D341Med (cell line): ENCODE measurements at places on chromosomes 11 and 22.
A peak's percentile ranks its signal among the peaks of the same experiment; 100 is the strongest.

GRCh38 chr11:46271875-46272815, 5.3 kb upstream of the CREB3L1 start:
- DNase-seq = no peak

DNA sequence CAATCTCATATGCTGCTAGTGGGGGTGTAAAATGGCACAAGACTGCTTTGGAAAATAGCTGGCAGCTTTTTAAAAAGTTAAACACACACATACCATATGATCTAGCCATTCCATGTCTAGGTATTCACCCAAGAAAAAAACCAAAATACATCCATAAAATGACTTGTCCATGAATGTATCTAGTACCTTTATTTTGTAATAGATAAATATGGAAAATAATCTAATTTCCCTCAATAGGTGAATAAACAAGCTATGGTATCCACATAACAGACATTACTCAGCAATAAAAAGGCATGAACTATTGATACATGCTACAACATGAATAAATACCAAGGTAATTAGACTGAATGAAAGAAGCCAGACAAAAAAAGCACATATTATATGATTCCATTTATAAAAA, 22.9 kb downstream of the RNF141 start:
- DNase-seq = no peak

- DNase-seq = no peak
Observed at GRCh38 chr11:63599211-63600122, 14.8 kb downstream of the PLAAT3 start.

DNA sequence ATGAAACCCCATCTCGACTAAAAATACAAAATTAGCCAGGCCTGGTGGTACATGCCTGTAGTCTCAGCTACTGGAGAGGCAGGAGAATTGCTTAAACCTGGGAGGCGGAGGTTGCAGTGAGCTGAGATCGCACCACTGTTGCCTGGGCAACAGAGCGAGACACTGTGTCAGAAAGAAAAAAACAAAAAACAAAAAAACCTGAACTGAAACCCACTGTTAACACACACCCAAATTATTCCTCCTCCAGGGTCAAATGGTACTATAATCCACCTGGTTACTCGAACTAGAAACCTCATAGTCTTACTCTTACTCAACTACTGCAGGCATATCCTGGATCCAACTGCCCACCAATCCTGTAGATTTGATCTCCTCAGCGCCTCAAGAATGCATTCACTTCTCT, 35.5 kb downstream of the USP28 start:
- DNase-seq = no peak

GRCh38 chr11:66157182-66157864, 87.3 kb downstream of the PACS1 start:
- DNase-seq = no peak

- no peak for DNase-seq
Observed at GRCh38 chr22:36916034-36916433, 2.6 kb downstream of the CSF2RB start.

DNA sequence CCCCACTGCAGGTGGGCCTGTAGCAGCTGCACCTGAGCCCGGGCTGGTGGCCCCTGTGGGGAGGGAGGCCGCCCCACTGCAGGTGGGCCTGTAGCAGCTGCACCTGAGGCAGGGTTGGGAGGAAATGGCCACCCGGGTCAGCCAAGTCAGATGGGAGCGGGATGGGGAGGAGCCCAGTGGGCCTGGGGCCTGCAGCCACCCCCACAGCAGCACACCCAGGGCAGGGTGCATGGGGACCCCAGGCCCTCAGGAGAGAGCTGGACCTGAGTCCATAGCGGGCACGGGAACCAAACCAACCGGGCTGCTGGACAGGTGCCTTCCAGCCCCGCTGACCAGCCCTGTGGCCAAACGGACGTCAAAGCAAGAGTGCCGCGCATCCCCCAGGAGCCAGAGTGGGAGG, 61.7 kb downstream of the BRD1 start:
- peak; percentile 24 for DNase-seq

DNA sequence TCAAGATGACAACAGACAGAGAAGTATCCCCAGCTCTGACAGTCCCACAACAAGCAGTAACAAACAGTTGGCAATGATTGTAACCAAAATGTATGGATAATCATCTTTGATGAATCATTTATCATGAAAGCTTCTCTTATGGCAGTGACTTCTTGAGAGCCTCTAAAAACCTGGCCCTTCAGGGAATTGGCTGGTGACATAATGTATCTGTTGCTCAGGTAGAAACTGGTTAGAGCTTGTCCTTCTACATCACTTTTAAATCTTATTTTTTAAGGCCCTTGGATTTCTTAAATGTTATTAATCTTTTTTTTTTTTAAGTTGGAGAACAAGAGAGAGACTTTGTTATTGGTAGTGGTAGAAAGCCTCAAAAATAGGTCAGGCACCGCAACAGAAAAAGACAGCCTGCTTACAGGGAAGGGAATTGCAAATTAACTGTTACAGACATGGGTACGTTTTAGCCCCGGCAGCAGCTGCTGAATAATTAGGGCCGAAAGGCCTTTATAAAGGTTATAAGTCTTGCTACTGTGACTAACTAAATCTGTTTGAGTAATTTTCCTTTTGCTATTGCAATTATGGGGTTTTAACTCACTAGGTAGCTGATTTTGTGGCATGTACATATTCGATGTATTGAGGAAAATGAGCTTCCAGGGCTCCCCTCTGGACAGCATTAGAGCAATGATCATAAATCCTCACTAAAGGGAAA, 207.7 kb upstream of the LRRC4C start:
- DNase-seq = no peak

GRCh38 chr22:50507421-50507990, at the start of gene LMF2:
Gene LMF2, minus strand, starts transcription at chr22:50507702. Its CDS starts 27 bp downstream, at chr22:50507675.
- DNase-seq = peak; percentile 99

DNA sequence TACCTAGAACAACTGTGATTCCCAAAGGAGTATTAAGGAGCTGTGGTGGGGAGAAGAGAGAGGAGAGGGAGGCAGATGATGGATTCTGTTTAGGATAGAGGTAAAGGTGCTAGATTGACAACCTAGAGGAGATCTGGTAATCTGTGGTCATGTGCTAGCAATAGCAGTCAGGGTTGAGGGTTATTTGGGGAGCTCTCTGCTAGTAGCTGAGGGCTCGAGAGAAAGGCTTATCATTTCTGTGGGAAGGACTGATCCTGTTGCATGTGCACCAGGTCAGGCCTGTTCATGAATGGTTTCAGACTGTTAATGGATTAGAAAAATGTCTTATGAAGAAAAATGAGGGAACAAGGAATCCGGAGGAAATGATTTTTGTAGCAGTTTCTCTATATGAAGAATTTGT, 63.2 kb downstream of the MTMR3 start:
- peak; percentile 14 for DNase-seq

DNA sequence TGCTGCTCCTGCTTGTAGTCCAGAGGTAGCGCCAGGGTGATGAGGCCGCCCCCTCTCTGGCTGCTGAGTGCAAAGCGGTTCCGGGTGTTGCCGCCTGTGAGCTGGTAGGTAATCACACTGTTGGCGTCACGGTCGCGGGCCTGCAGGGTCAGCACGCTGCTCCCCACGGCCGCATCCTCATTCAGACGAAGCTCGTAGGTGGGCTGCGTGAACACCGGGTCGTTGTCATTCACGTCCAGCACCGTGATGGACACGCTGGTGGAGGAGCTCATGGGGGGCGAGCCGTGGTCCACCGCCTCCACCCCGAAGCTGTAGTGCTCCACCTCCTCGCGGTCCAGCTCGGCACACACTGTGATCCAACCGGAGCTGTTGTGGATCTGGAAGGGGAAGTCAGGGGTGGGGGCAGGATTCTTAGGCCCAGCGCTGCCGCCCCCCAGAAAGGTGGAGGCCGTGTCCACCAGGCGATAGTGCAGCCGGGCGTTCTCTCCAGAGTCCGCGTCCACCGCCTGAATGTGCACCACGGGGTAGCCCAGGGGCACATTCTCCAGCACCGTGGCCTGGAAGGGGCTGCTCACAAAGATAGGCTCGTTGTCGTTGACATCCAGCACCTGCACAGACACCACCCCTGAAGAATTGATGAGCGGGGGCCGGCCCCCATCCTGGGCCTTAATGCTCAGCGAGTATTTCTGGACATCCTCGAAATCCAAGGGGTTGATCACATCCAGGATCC, 2.4 kb downstream of the CELSR1 start:
- no peak for DNase-seq

GRCh38 chr11:80993536-80993935, 1552.7 kb upstream of the TENM4 start:
- DNase-seq = no peak

GRCh38 chr11:73383249-73384124, 7.3 kb downstream of the RELT start:
- DNase-seq = no peak

DNA sequence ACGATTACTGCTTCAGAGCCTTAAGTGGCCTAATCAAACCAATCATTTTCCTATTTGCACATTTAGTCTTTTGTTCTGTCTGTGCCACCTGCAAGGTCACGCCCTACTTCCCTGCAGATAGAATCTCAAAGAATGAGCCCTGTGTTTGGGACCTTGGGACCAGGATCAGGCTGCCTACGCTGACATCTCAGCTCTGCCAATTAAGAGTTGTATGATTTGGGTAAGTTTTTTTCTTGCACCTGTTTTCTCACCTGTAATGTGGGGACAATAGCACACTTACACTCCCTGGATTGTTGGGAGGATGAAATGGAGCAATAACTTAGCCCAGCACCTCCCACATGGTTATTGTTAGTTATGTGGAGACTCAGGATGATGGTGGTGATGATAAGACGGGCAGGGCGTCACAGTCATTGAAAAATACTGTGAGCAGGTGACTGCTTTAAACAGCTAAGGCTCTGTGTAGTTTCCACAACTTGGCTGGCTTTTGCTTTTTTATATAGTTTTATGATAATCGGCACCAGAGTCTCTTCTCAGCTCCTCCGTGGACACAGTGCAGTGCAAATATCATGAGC, 155.0 kb downstream of the ADAMTS15 start:
- no peak for DNase-seq

GRCh38 chr11:123305601-123306375, 110.7 kb upstream of the CLMP start:
- no peak for DNase-seq

- DNase-seq = no peak
Observed at GRCh38 chr11:86292912-86293616, 9.0 kb upstream of the HIKESHI start.

GRCh38 chr11:9377036-9377435, 7.4 kb upstream of the IPO7 start:
- no peak for DNase-seq

DNA sequence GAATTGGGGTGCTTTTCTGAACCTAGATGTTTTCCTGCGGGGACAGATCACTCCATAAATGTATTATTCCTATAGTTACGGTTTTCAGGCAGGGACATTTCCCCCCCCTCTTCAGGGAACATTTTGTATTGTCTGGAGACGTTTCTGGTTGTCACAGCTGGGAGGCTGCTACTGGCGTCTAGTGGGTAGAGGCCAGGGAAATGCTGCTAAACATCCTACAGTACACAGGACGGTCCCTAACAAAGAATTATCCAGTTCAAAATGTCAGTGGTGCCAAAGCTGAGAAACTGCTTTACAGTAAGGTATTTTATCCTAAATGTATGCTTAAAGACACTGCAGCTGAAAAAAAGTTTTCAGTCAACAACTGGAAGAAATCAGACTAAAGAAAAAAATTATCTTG, 19.4 kb downstream of the PIWIL4 start:
- no peak for DNase-seq

DNA sequence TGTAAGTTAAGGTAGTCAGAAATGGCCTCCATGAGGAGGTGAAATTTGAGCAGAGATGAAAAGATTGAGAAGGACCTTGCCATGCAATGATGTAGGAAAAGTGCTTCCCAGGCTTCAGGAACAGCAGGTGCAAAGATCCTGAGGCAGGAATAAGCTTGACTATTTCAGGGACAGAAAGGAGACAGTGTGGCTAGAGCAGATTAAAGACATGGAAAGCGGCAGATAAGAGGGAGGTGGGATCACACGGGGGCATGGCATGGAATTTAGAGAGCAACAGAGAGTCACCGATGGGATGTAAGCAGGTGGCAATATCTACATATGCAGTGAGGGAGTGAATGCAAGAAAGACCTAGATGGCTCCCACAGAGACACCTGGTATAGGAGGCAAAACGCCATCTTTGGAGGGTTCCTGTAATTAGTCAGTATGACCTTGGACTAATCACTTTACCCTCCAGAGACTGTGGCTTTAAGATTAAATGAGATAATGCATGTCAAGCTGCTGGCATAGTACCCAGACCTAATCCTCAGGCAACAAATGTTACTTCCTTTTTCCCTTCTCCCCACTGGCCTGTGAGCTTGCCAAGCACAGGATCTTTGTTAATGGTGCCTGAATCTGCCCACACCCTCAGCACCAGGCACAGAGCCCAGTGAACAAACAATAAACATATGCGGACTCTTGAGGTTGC, 24.6 kb upstream of the ACER3 start:
- peak; percentile 59 for DNase-seq

GRCh38 chr22:40123387-40123786, 54.3 kb upstream of the TNRC6B start:
- peak; percentile 63 for DNase-seq

GRCh38 chr11:57167125-57167846, 14.5 kb upstream of the LRRC55 start:
- no peak for DNase-seq

DNA sequence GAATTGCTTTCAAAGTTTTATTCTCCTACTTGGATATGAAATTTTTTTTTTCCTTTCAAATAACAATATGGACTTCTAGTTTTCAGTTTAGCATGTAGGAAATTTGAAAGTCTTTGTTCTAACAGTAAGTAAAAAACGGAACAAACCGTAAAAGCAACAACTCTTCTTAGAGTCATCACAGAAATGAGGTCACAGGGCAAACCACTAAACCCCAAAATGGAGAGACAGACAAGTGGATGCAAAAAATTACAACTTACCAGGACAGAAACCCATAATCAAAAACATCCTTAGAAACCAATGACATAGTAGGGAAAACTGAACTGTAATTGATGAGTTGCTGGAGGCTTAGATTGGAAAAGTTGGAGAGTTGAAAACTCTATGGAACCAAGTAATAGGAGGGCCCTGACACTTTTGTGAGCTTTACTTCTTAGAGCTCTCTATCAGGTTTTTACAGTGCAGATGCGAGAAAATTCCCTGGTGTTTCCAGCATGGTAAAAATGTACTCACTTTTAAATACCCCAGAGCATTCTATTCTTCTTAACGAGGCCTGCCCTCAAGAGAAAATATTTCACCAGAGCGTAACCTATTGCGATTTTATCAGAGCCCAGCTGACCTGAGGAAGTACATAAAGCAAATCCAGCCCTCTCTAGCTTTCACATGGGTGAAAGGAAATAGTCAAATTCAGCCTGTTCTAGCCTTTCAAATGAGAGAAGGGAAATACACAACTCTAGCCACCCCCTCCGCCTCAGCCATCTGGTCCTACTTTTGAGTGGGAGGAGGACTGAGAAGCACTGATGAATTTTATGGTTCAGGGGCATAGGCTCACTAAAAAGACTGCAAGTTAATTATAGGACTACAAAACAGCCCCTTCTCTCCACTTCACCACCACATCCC, 39.1 kb downstream of the CASP12 start:
- DNase-seq = no peak

DNA sequence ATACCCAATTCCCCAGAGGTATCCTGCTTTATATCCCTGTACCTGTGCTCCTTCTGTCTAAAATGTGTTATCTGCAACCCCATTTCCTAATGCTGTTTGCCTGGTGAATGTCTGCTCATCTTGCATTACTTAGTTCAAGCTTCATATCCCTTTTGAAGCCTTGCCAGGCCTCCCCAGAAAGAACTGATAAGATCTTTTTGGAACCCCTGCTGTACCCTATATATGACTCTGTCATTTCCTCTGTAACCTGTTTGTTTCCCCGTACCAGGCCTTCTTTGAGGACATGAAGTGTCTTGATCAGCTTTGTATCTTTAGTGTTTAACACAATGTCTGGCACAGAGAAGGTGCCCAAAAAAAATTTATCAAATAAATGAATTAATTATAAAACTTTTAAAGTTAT, 77.6 kb downstream of the LIF start:
- no peak for DNase-seq

GRCh38 chr11:36540998-36541397, 26.8 kb upstream of the RAG1 start:
- peak; percentile 75 for DNase-seq
